ENCODE measurements at places on chromosomes 12 and 14.
A peak's percentile ranks its signal among the peaks of the same experiment; 100 is the strongest.

GRCh38 chr12:123231931-123232330 is 1.0 kb downstream of the MPHOSPH9 start:
- H3K4me1 ChIP-seq = peaks cover 17% of the 10 kb centered on the region
- no peaks in the 10 kb centered on the region for H3K27me3 ChIP-seq
- H3K27ac ChIP-seq = peak overlapping the region; percentile 82
- peak overlapping the region; percentile 84 for H3K4me3 ChIP-seq
- H3K36me3 ChIP-seq = peaks cover 36% of the 10 kb centered on the region

DNA sequence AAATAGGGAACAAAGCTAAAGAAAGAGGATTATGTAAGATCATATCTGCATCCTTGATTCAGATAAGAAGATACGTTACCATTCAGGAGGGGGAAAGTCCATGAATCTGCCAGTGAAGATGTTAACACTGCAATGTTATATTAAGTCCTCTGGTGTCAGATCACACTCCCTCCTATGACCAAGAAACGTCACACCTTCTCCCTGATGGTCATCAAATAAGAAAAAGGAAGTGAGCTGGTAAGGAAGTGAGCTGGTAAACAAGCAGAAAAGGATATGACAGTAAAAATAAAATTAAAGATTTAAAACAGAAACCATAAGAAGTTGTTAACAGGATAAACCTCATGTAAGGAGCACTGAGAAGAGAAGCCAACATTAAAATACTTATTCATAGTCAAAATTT is 340.2 kb downstream of the SEC23A start:
- H3K36me3 ChIP-seq = no peaks in the 10 kb centered on the region
- H3K4me3 ChIP-seq = no peak overlapping the region
- H3K27ac ChIP-seq = no peak overlapping the region
- H3K4me1 ChIP-seq = no peaks in the 10 kb centered on the region
- no peaks in the 10 kb centered on the region for H3K27me3 ChIP-seq
- no peak for DNase-seq

- no peaks in the 10 kb centered on the region for H3K36me3 ChIP-seq
- H3K4me1 ChIP-seq = peaks cover 39% of the 10 kb centered on the region
- no peaks in the 10 kb centered on the region for H3K27me3 ChIP-seq
- peak overlapping the region; percentile 89 for H3K27ac ChIP-seq
Observed at GRCh38 chr12:14836336-14837210, 6.8 kb downstream of the ART4 start.

GRCh38 chr14:92459030-92459949 is 54.3 kb upstream of the RIN3 start:
- no peaks in the 10 kb centered on the region for H3K4me1 ChIP-seq
- no peaks in the 10 kb centered on the region for H3K27me3 ChIP-seq
- H3K36me3 ChIP-seq = no peaks in the 10 kb centered on the region
- H3K27ac ChIP-seq = no peak overlapping the region
- no peak for DNase-seq

GRCh38 chr12:124347335-124347734 is 52.4 kb downstream of the RFLNA start:
- no peaks in the 10 kb centered on the region for H3K27me3 ChIP-seq
- no peak for DNase-seq
- peaks cover 61% of the 10 kb centered on the region for H3K36me3 ChIP-seq
- H3K4me3 ChIP-seq = no peak overlapping the region
- H3K4me1 ChIP-seq = no peaks in the 10 kb centered on the region

- peaks cover 36% of the 10 kb centered on the region for H3K4me1 ChIP-seq
- DNase-seq = peak; percentile 42
- peak overlapping the region; percentile 99 for H3K27ac ChIP-seq
- H3K36me3 ChIP-seq = peaks cover 46% of the 10 kb centered on the region
- H3K4me3 ChIP-seq = peak overlapping the region; percentile 92
Observed at GRCh38 chr14:49893309-49894213, 679 bp downstream of the ARF6 start.

- H3K27ac ChIP-seq = no peak overlapping the region
- DNase-seq = peak; percentile 31
- peaks cover 21% of the 10 kb centered on the region for H3K27me3 ChIP-seq
- H3K4me3 ChIP-seq = no peak overlapping the region
Observed at GRCh38 chr14:93538413-93538812, 107.7 kb downstream of the UNC79 start.

Measured in MCF 10A (cell line).